ENCODE measurements at places on chromosomes 2 and 18.
A peak's percentile ranks its signal among the peaks of the same experiment; 100 is the strongest.

GRCh38 chr18:35999925-36000324 lies 27.4 kb downstream of the RMP24 start:
- no peak for DNase-seq

DNA sequence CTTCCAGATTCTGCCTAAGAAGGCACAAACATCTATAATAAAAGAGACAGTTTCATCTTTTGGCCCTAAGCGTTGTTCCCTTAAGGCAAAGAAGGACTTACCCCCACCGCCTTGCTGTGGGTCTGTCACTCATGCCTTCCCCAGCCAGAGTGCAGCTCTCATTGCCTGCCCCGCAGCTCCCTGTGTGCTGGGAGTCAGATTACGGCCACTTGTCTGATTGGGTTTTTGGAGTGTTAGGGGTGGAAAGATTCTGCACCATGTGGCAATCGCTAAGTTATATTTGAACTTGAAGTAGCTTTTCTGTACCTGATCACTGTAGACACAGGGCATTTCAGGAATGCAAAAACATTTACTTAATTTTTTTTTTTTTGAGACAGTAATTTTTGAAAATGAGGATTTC lies at the start of gene AQP4:
AQP4 (minus strand) TSS at position 151 of the 400 bp plus-strand sequence; CDS start at position 133, 18 bp downstream.
- DNase-seq = no peak

GRCh38 chr2:182646763-182647498 lies 69.1 kb upstream of the DNAJC10 start:
- no peak for DNase-seq

DNA sequence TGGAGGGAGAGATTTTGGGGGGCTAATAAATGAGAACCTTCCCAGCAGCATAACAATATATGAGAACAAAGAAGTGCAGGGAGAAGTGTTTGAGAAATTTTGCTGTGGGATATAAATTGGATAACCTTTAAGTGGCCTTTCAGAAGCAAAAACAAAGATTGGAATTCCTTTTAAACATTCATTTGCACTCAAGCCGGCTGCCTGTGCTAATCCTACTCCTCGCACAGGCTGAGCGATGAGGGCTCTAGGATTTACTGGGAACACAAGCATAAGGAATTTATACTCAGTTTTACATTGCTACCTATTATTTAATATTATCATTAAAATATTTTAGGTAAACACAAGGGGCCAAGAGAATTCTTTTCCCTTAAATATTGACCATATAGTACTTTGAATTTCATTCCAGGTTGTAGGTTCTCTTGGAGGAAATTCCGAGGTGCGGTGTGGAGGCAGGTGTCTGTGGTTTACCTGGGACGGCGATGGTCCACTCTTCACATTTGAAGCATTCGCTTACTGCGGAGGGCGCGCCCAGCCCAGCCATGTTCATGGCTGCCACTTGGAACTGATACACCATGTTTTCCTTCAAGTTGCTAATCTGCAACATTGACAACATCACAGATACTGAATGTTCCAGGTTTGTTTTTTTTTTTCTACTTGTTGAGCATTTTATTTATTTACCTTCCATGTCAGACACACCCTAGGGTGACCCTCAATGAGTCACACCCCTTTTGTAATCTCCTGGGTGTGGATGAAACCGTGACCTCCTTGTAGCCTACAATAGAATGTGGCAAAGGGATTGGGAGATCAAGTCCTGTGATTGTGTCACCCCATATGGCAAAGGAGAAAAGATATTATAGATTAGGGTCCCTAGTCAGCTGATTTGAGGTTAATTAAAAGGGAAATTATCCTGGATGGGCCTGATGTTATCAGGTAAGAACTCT lies 100.1 kb downstream of the MYOM1 start:
- no peak for DNase-seq

DNA sequence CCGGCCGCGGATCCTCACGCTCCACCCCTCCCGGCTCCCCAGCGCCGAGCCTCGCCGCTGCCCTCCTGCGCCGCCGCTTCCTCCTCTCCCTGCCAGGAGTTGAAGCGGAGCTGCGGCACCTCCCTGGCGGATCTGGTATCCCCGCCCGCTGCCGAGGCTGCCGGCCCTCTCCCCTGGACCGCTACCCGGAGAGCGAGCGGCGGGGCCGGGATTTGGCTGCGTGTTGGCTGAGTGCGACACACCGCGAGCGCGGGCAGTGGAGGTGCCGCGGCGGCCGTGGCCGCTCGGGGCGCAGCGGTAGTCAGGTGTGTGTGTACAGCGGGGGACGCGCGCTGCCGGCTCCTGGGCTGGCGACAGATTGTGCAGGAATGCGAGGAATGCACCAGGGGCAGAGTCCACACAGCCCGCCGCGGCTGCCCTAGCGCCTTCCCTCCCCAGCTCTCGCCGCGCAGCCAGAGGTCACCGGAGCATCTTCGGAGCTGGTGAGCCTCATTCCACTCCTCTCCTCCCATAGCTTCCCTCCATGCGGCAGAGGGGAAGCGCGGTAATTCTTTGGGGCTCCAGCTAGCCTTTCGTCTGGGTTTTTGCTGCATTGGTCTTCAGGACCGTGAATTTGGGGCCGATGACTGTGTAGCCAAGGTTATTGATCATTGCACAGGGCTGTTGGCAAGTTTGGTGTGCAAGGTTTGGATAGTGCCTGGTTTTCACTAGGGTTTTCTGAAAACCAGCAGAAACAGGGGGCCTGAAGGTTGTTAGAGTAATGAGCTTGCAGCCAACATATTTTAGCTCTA lies 1.3 kb downstream of the PKP4 start:
- peak; percentile 48 for DNase-seq

- no peak for DNase-seq
Observed at GRCh38 chr2:66389651-66390131, 45.2 kb upstream of the MEIS1 start.

- no peak for DNase-seq
Observed at GRCh38 chr2:206079699-206080465, 6.1 kb downstream of the INO80D start.

- DNase-seq = no peak
Observed at GRCh38 chr2:70807102-70807827, 13.1 kb downstream of the CLEC4F start.

DNA sequence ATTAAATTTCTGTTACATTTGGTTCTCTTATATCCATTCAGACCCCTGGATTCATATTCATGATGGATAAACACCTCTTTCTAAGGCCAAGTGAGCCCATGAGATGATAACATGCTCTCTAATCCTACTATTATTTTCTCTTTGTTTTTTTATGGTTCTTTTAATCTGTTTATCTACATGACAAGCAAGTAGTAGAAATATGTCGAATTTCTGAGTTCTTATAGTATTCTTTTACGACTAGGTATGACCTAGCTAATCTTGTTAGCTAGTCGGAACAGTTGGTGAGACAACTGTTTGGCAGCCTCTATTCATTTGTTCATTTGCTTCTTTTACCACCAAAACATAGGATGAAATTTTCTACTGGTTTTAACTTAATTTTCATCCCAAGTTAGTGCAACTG lies 98.1 kb upstream of the SCG2 start:
- DNase-seq = no peak

- no peak for DNase-seq
Observed at GRCh38 chr2:186098821-186099220, 360.2 kb downstream of the FSIP2 start.

DNA sequence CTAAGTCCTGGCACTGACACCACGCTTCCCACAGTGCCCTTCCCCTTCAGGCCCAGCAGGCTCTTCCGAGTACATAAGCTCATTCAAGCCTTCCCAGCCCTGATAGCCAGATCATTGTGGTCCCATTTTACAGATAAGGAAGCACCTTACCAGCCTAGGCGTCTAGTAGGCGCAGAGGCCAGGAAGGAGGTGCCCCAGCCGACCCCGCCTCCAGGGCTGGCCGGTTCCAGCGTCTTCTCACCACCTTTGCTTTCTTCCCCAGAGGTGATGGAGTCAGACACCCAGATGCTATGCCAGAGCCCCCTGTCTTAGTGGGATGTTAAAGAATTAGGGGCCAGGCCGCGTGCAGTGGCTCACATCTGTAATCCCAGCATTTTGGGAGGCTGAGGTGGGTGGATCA lies 28.9 kb upstream of the EFHD1 start:
- no peak for DNase-seq

DNA sequence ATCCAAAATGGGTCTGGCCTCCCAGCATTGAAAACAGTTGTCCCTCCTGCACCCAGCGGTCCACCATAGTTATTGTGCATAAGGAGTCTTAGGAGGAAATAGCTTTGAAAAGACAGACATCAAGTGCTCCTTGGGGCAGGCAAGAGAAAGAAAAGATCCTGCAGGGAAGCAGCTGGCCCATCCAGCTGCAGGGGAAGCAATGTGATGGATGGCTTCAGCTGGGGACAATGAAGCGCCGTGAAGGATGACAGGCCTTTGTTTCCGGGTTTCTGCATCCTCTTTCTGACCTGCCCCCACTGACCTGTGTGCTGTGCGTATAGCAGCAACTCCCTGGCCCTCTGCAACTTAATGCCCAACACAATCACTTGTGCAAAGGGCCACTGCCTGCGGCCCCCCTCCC lies 142.9 kb upstream of the NCKAP5 start:
- DNase-seq = no peak

DNA sequence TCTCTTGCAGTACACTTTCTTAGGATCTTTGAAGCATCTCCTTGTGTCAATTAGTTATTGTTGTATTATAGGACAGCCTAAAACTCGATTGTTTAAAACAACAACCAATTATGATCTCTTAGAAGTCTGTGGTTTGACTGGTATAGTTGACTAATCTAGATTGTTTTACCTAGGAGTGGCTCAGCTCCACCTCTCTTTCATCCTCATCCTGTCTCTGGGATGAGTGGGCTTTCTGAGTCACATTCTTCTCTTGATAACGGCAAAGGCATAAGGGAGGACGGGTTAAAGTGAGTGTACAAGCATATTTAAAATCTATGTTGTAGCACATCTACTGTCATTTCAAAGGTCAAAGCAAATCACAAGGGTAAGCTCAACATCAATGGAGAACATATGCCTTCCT lies 102.3 kb upstream of the GULP1 start:
- no peak for DNase-seq

DNA sequence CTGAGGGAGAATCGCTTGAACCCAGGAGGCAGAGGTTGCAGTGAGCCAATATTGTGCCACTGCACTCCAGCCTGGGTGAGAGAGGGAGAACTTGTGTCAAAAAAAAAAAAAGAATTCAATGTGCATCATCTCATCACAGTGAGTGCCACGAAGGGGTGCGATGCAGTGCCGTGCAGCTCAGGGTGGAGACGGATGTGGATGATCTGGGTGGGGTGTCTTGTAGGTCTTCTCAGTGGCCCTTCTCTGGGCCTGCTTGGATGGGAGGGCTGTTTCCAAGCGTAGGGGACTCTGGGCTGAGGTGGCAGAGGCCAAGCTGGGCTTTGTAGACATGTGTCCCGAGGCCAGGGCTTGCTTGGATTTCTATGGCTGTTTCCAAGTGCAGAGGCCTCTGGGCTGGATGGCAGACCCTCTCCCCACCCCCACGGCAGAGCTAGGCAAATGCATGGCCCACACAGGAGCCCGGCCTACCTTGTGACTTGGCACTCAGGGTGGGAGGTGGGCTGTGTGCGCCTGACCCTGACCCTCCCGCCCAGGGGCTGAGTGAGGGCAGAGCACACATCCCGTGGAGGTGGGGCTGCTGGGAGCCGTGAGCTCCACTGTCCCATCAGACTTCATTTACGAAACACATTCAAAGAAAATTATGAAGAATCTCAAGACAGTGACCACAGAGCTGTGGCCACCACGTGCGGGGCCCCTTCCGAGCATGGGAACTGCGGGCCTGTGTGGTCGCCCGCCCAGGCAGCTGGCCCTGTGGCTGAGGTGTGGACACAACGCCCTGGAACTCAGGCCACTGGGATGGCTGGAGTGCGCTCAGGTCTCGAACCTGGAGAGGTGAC lies 76.4 kb downstream of the ASB1 start:
- DNase-seq = no peak

DNA sequence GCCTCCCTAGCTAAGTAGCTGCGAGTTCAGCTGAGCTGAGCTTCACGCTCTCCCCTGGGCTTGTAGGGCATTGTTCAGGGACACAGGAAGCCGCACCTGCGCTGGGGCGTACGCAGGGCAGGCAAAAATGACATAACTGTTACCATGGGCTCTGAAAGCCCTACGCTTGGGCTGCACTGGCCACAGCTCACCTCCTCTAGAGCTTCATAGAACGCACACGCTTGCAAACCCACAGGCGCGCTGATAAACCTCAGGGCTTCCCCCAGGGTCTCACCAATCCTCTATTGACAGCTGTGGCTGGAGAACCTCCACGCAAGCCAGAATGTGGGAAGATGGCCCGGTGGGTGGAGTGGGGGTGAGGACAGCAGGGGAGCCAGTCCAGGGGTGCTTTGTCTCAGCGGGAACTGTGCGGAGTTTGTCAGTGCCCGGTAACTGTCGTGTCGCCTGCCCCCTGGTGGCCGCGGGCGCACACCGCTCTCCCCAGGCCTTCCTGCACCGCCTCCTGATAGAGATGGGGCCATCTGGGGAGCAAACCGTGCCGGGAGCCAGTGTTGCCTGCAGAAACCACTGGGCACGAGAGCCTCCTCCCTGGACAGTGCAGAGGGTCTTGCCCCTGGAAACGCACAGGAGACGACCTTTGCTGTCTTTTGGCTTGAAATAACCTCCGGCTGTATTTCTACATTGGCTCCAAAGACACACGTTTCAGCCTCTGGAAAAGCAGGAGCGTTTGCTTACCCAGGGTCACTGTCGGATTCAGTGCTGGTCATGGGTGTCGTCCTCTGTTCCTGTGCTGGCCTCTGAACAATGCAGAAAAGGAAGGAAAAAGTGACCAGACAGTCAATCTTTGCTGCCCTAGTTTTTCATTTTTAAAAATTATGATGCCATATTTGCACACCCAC lies 17.0 kb upstream of the CIDEA start:
- DNase-seq = peak; percentile 70

DNA sequence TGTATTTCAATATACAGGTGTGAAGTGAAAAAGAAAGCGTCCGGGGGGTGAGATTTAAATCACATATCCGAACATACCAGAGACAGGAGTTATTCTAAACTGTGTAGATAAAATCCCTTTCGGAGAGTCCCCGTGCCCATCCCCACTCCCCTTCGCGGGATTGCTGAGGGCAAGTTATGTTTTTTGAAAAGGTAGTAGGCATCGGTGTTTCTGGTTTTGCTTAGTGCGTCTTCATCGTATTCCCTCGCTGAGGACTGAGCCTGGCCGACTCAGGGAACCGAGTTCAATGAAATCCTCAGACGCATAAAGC lies 583.4 kb downstream of the ZEB2 start:
- DNase-seq = no peak

- no peak for DNase-seq
Observed at GRCh38 chr18:2263303-2263890, 307.9 kb downstream of the METTL4 start.

DNA sequence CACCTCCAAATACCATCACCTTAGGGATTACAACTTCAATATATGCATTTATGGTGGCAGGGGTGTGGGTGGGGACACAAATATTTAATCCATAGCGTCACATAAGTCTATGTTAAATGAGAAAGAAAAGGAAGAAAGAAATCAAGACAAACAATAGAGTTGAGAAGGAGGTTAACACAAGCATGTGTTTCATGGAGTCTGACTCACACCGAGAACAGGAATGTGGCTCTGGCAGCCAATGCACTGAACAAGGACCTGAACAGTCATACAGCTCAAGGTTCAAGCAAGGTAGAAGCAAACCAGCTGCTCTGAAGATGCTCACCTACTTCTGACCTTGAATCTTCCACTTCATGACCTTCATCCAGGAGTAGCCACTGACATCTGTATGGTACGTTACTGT lies 36.2 kb upstream of the LPIN1 start:
- no peak for DNase-seq

- DNase-seq = no peak
Observed at GRCh38 chr2:156933645-156934225, 323.8 kb upstream of the GALNT5 start.

GRCh38 chr2:140863713-140864112 lies 1267.1 kb downstream of the LRP1B start:
- DNase-seq = peak; percentile 45

Measured in hematopoietic multipotent progenitor cell (in vitro differentiated cells).